ENCODE measurements at places on chromosomes 1 and 21. TPM values are rescaled to one million over a fixed set of nuclear protein-coding genes. Genes with fewer than 3 reads are reported as not detected.
A peak's percentile ranks its signal among the peaks of the same experiment; 100 is the strongest.

ERG gene
- 17.3 TPM for total RNA-seq

SH3BGR gene
- 103 TPM for total RNA-seq

IARS2 gene
- total RNA-seq = 77.5 TPM

SGIP1 gene
- total RNA-seq = 9.0 TPM

NKAIN1 gene
- total RNA-seq = 0.19 TPM

ARHGAP30 gene
- total RNA-seq = 2.4 TPM

HES2 gene
- not detected for total RNA-seq

DNA sequence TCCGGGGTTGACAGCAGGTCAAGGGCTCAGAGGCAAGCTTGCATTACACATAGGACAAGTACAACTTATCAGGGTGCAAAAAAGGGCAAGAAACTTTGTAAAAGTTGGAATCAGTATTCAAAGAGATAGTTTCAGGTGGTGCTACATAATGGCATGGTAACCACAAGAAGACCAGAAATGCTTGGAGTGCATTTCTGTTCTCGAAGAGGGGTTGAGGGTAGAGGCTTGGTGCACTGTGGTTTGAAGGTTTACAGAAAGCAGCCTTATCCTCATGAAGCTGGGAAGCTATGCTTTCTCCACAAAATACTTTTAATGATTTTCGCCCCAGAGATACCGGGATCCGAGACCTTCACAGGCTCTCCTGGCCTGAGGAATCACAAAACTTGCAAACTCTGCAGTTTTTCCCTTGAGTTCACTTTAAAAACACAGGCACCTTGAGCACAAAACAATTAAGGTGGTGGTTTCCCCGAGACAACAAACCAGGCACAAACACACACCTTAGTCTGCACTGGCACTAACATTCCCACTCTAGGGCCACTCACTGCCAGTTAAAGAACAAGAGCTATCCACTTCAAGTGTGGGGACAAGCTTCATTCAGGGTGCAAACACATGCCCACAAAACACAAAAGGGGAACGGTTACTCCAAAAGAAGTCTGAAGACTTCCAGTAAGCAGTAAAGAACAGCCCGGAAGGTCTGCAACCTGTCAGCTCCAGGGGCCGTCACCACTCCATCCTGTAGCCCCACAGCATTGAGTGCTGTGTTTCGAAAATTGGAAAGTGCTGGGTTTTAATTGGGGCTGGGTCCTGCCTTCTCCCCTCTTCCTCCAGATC, 29.8 kb upstream of the NFIA start:
- DNase-seq = no peak

DNA sequence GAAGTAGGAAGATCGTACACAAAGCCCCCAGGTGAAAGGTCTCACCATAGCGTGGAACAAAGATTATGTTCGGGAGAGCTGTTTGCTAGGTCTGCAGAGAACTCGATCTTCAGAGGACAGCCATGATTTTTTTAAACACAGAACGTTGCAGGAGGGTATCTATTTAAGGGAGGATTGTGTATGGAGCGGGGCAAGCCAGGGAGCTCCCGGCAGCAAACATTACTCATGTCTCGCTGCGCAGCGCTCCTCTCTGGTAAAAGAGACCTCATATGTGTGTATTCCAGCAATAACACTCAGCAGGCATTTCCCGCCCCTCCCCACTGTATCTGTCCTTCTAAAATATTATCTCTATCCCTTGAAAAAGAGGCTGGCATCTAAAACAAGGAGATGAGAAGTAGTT, 2.7 kb downstream of the GLIS1 start:
- no peak for DNase-seq

- DNase-seq = no peak
Measured at GRCh38 chr1:206753141-206753540, 17.4 kb upstream of the IL19 start.

DNA sequence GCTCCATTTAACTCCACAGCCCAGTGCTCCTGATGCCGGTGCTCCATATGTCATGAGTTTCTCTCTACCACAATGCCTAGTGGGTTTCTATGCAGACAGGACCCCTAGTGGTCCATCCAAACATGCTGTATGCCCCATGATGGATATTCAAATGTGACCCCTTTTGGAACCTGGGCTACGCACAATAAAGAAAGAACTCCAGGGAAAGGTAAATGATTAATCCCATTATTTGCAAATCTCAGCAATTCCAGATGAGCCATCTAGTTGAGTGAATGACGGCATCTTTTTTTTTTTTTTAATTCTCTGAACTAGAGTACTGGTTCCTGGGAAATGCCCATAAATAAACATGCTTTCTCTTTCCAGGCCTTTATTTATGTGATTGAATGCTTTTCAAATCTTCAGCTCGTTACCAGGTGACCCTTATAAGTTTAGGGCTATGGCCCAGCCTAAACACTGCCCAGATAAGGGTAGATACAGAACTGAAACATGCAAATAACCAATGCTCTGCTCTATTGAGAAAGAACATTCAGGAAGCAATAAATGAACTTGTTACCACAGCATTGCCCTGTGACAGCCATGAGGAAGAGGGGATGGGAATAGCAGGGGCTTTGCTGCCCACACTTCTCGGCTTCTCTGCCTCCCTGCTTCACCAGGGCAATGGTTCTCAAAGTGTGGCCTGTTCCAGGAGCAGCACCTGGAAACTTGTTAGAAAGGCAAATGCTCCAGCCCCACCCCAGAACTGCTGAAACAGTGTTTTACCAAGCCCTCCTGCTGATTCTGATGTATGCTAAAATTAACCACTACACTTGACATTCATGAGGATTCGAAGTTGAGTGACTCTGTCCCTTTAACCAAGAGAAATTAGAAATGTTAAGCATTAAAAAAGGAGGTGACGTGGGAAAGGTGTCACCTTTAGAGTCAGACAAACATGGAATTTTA, 151.7 kb downstream of the SEC16B start:
- no peak for DNase-seq

GRCh38 chr1:55210990-55211801, 4.0 kb downstream of the USP24 start:
- DNase-seq = no peak

GRCh38 chr1:204733869-204734596, 48.5 kb upstream of the LRRN2 start:
- no peak for DNase-seq

DNA sequence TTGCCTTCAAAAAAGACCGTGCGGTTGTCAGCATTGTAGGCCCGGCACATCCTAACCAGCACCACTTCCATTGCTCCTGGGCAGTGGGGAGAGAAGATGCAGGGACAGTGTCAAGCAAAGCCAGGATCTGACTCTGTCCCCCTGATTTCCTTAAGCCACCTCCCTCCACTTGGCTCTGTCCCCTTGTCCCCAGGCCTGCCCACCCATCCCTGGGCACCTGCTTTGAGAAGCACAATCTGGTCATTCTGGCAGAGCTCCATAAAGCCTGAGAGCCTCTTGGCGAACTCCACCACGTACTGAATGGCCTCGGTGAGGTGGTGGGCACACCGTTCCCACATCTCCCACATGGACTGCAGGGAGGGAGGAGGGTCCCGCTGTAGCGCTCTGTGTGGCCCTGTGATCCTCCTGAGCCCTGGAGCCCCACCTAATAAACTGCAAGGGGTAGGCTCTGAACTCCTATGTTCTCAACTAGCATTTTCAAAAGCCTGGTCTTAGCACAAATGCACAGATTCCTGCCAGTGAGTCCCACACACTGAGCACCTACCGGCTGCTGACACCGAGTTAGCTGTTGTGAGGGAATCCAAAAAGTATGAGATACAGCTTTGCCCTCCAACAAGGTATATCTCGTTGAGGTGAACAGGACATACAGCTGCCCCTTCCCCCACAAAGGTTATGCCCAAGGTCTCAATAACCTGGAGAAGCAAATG, 8.2 kb upstream of the LINGO4 start:
- no peak for DNase-seq

DNA sequence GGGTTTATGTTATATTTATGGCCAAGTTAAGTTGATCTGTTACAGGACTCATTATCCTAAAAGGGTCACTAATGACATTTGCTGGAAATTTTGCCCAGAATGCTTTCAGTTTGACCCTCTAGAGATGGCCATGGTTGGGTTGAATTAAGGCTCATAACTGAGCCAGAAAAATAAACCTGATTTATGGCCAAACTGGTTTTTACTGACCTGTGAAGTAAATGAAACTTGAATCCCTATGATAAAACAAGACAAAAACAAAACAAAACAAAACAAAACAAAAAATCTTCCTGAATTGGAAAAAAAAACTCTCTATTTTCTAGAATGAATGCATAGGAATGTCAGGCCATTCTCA, 72.5 kb upstream of the CLDN14 start:
- DNase-seq = no peak

DNA sequence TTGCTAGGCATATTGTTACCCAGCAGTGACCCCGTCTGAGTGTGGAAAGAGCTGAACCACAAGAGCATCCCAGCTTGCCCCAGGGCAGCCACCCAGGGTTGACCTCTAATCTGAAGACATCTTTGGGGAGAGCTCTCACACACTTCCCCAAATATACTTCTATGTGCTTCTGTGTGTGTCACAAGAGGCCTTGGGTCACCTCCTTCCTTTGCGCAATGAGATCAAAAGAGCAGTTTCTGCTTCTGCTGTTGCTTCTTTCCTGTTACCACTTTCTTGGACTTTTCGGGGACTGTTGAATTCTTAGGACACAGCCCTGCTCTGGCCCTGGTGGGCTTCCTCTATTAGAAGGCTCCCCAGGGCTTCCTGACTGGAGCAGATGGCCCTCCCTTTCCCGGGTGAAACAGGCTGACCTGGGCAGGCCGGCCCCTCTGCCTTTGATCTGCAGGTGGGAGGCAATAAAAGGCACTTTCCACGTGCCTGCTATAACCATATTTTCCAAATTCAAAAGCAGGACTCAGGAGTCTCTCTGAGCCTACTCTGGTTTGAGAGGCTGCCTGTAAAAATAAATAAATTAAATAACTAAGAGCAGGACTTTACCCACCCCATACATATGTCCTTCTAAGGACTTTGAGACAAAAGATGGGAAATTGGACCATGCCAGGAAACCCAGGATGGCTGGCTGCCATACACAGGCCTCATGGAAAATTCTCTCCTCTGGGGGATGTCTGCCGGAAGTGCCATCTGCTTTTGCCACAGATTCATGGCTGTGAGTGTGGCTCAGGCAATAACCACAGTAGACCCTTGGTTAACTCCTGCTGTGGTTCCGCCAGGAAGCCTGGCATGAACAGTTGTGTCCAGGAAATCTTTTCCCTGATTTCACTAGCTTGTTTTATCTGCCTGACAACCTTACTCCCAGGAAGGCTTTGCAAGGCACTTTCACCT, 28.3 kb upstream of the RCSD1 start:
- peak; percentile 40 for DNase-seq

GRCh38 chr1:157137408-157138219, 581 bp downstream of the ETV3 start:
- DNase-seq = no peak

DNA sequence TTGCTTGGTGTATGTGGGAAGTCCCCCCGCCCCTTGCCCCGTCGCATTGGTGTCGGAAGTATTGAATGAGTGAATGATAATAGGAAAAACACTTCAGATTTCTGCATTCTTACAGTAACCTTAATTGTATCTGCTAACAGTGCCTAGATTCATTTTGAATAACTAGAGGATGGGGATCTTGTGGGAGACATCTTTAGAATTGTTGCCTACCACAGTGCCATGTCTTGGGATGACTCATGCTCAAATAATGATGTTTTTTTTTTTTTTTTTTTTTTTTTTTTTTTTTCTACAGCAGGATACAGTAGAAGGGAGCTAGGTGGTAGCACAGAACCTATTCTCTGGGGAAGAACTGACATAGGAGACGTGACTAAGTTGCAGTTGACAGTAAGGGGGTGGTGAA, 237.9 kb downstream of the USP25 start:
- DNase-seq = no peak

GRCh38 chr1:5992814-5993555, 760 bp upstream of the NPHP4 start:
- no peak for DNase-seq

DNA sequence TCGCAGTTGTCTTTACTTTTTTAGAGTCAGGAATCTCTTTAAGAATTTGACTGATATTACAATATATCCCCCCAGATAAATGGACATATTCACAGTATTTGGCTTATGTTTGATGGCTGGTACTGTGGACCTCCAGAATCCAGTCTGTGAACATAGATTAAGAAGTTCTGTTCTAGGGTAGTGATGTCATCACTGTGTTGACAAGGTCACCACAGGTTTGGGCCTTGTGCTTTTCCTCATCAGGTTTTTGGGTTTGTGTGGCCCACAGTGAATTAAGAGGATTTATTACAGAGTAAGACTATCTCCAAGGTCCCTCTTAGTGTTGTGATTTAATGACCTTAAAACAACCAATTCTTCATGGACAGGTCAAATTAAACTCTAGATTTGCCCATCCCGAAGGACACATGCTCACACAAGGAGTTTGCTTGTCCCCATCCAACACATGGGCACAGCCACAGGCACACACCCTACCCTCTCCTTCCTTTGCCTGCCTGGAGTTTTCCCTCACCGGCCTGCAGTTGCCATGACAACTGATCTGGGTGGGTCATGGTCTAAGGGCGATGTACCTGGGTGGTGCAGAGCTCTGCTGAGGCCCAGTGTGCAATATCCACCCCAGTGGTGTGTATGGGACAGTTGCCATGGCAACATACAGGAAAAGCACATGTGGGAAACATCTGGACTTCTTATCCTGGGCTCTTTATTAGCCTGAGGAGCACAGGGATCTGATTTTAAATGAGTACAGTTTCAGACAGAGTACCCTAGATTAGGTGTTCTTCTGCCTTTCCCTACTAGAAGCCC, 98.6 kb downstream of the NAV1 start:
- DNase-seq = peak; percentile 24

DNA sequence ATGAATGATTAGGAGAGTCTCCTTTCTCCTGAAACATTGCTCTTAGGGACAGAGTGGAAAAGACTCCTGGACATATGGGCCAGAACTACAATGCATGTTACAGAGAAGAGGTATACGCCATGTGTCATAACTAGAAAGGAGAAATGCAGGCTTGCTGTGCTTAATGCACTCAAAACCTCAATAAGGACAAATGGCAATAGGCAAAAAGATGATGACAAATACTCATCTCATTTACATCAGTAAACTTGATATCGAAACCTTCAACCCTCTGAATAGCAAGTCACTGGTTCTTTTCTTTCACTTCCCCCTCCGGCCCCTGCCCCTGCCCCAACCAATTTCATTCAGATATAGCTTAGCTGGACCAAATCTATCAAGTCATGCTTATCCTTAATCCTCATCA, 1.9 kb upstream of the GPR88 start:
- no peak for DNase-seq

GRCh38 chr1:177948336-177948972, 21.4 kb downstream of the SEC16B start:
- peak; percentile 31 for DNase-seq

GRCh38 chr21:38524168-38525153, 26.2 kb upstream of the ERG start:
- DNase-seq = no peak

GRCh38 chr1:29933067-29933466, 696.7 kb downstream of the PTPRU start:
- DNase-seq = no peak
